Pancreas (tissue), 10 donors: ENCODE measurements at places on chromosomes 13 and 19. TPM values are rescaled to one million over a fixed set of nuclear protein-coding genes. Genes with fewer than 3 reads are reported as not detected.

DNA sequence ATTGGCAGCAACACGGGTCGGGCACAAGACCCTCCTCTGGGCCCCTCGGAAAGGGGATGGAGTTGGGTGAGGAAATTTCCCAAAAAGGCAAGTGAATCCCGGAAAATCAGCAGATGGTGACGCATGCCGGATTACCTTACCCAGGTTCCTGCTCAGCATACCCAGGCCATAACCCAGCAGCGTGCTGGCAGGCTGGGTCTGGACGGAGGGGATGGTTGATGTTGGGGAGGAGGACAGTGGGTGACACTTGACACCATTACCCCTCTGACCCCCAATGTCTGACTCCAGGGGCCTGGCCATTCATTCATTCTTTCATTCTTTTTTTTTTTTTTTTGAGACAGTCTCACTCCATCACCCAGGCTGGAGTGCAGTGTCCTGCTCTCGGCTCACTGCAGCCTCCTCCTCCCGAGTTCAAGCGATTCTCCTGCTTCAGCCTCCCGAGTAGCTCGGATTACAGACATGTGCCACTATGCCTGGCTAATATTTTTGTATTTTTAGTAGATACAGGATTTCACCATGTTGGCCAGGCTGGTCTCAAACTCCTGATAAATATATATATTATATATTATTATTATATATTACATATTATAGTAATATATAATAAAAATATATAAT lies 799 bp downstream of the PVR start:
- H3K27ac ChIP-seq: peak overlapping the region; percentile 69
- no peaks in the 10 kb centered on the region for H3K4me1 ChIP-seq
- no peaks in the 10 kb centered on the region for H3K27me3 ChIP-seq
- H3K36me3 ChIP-seq: no peaks in the 10 kb centered on the region

Gene CD22
- 0.49 TPM for polyA plus RNA-seq

Gene GPX4
- polyA plus RNA-seq: 255 TPM

DNA sequence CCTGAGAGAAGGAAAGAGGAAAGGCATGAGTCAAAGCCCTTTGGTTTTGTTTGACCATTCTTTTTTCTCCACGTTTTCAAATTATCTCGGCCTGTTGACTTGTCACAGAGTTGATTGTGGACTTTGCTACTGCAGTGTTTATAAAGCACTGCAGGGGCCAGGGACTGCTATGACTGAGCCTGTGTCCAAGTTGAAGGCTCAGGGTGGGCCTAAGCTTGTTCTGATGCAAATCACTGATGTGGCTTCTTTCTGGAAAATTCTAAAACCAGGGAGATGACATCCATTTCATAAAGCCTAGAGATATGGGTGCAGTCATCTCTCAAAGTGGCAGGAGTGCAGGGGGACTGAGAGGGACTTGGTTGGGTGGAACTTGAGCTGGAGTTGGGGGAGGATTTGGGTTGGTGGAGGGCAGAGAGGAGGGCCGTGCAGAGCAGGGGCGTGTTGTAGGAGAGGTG lies 1.2 kb upstream of the CXCL17 start:
- no peaks in the 10 kb centered on the region for H3K27me3 ChIP-seq
- H3K4me3 ChIP-seq: no peak overlapping the region
- H3K4me1 ChIP-seq: peaks cover 19% of the 10 kb centered on the region

- no peaks in the 10 kb centered on the region for H3K36me3 ChIP-seq
- no peak for DNase-seq
- H3K4me3 ChIP-seq: no peak overlapping the region
- no peaks in the 10 kb centered on the region for H3K4me1 ChIP-seq
- H3K27me3 ChIP-seq: no peaks in the 10 kb centered on the region
- no peak overlapping the region for H3K27ac ChIP-seq
Observed at GRCh38 chr13:21549633-21550032, 54.3 kb downstream of the MICU2 start.

DNA sequence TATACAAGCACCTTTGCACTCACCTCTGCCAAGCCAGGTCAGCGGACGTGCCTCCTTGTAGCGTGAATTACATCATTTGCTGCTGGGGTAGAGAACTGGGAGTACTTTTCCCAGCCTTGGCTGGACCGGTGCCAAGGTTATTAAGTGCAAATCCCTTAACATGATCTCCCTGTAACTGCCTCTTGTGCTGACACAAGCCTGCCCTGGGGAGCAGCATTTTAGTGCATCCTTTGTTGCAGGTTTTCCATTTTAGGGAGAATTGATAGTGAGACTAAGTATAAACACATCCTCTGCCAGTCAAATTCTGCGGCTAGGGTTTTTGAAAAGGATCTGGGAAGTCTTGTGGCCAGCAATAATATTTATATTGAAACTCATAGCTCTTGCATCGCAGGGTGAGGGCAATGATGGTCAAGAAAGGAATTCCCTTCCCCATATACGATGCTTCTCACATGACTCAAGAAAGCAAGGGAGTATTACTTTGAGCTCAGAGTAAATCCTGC lies 32.7 kb upstream of the DCLK1 start:
- DNase-seq: peak; percentile 36
- no peak overlapping the region for H3K4me3 ChIP-seq
- no peaks in the 10 kb centered on the region for H3K27me3 ChIP-seq
- H3K4me1 ChIP-seq: no peaks in the 10 kb centered on the region

GRCh38 chr19:38265921-38266429 lies 1.6 kb downstream of the SPINT2 start:
- H3K27me3 ChIP-seq: no peaks in the 10 kb centered on the region
- peaks cover 20% of the 10 kb centered on the region for H3K4me1 ChIP-seq
- no peak for DNase-seq
- H3K4me3 ChIP-seq: peak overlapping the region; percentile 89
- H3K27ac ChIP-seq: peak overlapping the region; percentile 90

DNA sequence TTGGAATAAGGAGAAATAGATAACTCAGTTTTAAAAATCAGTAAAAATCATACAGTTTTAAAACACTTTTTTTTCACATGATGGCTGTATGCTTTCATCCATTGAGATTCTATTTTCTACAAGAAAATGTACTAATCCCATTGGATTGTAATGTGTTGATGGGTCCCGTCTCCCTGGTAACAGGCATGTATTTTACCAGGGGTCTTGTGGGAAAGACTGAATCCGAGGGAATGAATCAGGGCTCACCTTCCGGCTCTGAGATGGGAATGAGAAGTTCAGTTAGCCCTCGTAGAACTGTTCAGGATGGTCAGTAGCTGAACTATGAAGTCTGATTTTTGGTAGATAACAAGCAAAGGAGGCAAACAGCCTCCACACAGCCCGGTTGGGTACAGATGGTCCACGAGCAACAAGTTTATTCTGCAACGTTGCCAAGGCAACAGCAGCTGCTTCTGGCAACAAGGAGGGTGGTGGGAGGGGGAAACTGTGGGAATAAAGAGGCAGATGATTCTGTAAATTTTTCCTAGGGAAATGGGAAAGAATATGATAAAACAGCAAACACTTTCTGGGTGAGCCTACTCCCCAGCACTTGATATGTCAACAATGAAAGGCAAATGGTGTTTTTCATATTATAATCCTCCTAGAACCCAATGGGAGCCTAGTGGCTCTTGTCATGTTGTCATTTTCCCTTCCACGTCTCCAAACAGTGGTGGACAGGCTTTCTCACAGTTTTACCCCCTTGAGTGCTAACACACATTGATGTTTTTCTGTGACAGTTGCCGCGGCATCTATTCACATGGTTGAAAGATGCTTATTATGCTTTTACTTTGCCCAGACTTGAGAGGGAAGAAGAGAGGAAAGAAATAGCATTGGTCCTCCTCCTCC lies 12.4 kb upstream of the SIAH3 start:
- H3K27ac ChIP-seq: no peak overlapping the region
- no peak overlapping the region for H3K4me3 ChIP-seq
- H3K36me3 ChIP-seq: no peaks in the 10 kb centered on the region

Gene GJB2
- 0.59 TPM for polyA plus RNA-seq

Gene ACP4
- not detected for polyA plus RNA-seq

GRCh38 chr13:51370116-51370515 lies 30.6 kb downstream of the SERPINE3 start:
- no peak overlapping the region for H3K27ac ChIP-seq
- no peaks in the 10 kb centered on the region for H3K27me3 ChIP-seq
- no peak for DNase-seq
- H3K4me1 ChIP-seq: no peaks in the 10 kb centered on the region

Gene CATSPERD
- polyA plus RNA-seq: not detected
